Tibial nerve (tissue), 4 donors: ENCODE measurements at places on chromosomes 7 and 10. TPM values are rescaled to one million over a fixed set of nuclear protein-coding genes. Genes with fewer than 3 reads are reported as not detected.

- no peaks in the 10 kb centered on the region for H3K36me3 ChIP-seq
- H3K4me3 ChIP-seq: no peak overlapping the region
- no peaks in the 10 kb centered on the region for H3K27me3 ChIP-seq
- no peak overlapping the region for H3K27ac ChIP-seq
- DNase-seq: no peak
- H3K4me1 ChIP-seq: no peaks in the 10 kb centered on the region
Measured at GRCh38 chr7:19293431-19293830, 148.2 kb upstream of the FERD3L start.

DNA sequence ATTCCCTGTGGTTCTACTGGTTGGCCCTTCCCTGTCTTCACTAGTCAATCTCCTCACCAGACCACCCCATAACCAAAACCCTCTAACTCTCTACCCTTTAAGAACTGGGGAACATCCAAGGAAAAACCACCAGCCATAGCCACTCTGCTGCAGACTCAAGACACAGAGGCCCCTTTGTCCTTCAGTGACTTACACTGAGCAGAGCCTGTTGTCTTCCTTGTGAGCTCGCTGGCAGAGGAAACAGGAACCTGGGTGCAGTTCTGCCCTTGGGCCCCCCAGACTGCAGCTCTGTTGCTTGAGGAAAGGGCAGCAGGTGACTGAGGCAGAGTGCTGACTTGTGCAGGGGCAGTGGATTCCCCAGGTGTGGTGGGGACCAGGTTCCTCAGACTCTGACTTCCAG is 30.6 kb downstream of the ZC3HAV1 start:
- H3K4me3 ChIP-seq: no peak overlapping the region
- H3K27ac ChIP-seq: peak overlapping the region; percentile 18
- no peak for DNase-seq
- H3K36me3 ChIP-seq: peaks cover 87% of the 10 kb centered on the region

GRCh38 chr7:73683056-73683787 is at the start of the genes BUD23 and DNAJC30:
Gene BUD23 (plus strand): TSS chr7:73683597. CDS start chr7:73683626, 29 bp downstream.
Gene DNAJC30 (minus strand): TSS chr7:73683453. CDS start chr7:73683423, 30 bp downstream.
- peak within 1 kb of the TSS; percentile 46 for H3K27ac ChIP-seq
- peak within 1 kb of the TSS; percentile 71 for H3K4me3 ChIP-seq
- peaks cover 7% of the 10 kb centered on the region for H3K4me1 ChIP-seq
- H3K36me3 ChIP-seq: no peaks in the 10 kb centered on the region
- H3K27me3 ChIP-seq: no peaks in the 10 kb centered on the region

DNA sequence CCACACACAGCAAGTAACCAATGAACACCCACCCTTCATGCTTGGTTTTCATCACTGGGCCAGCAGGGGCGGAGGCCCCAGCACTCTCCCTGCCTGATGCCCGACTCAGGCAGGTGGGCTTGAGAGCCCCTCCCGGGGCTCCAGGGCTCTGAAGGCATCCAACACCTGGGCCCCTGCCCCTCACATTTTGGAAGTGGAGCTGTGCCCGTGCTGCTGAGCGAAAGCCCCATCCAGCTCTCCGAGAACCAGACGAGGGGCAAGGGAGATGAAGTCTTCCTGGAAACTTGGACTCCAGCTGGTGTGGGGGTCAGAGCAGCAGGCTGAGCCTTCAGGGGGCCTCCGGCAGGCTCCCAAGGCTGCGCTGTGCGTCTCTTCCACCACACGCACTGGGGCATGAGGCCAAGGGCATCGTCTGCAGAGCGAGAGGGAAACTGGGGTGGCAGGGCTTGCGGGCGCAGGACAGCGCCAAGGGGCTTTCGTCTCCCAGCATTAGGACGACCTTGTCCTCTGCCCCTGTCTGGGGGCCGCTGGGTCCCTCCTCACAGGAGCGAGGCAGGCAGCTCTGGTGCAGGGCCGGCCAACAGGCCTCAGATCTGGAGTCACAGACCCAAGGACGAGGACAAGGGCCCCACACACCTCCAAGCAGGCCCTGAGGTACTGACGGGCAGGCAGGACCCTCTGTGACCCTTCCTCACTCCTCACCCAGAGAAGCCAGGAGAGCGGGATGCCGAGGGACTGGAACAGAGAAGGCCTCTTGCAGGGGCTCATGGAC is 108.3 kb upstream of the FAM20C start:
- H3K27ac ChIP-seq: peak overlapping the region; percentile 33
- peaks cover 16% of the 10 kb centered on the region for H3K4me1 ChIP-seq
- no peaks in the 10 kb centered on the region for H3K36me3 ChIP-seq
- H3K27me3 ChIP-seq: no peaks in the 10 kb centered on the region
- H3K4me3 ChIP-seq: no peak overlapping the region

DNA sequence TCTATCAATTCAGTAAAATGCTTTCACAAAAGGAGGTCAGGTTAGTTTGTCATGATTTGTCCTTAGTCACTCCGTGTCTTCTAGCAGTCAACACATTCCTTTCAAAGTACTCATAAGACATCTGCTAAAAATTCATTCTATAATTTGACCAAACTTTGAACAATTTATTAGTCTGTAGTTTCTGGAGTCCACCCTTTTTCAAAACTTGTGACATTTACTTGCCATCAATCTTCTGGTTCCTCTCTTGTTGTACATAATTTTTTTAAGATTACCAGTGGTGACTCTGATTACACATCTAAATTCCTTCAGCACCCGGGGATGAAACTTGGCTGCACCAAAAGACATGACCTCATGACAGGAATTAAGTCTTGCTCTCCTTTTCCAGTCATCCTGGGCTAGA is 130.1 kb downstream of the NEBL start:
- no peak for DNase-seq
- H3K27me3 ChIP-seq: no peaks in the 10 kb centered on the region
- no peak overlapping the region for H3K27ac ChIP-seq

DNA sequence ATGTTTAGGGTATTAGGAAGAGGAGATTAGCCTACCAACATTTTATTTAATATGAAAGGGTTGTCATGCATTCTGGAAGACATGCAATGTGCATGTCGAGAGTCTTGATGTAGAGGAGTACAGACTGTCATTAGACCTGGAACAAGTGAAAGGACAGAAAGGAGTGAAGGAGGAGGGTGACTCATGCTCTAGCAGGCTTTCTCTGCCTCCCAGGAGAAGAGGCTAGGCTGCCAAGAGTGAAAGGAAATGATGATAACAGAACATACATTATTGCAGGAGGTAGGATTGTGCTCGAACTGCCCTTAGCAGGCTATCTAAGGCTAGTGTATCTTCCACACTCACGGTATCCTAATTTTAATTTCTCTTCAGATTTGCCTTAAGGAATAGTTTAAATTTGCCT is 228.8 kb downstream of the EXOC4 start:
- no peak overlapping the region for H3K4me3 ChIP-seq
- no peaks in the 10 kb centered on the region for H3K27me3 ChIP-seq
- H3K36me3 ChIP-seq: peaks cover 34% of the 10 kb centered on the region
- no peak for DNase-seq
- H3K27ac ChIP-seq: no peak overlapping the region

- H3K4me1 ChIP-seq: no peaks in the 10 kb centered on the region
- no peak for DNase-seq
- no peaks in the 10 kb centered on the region for H3K27me3 ChIP-seq
- no peak overlapping the region for H3K4me3 ChIP-seq
- H3K27ac ChIP-seq: no peak overlapping the region
- H3K36me3 ChIP-seq: no peaks in the 10 kb centered on the region
Measured at GRCh38 chr10:129331207-129331838, 135.7 kb upstream of the MGMT start.

- no peaks in the 10 kb centered on the region for H3K36me3 ChIP-seq
- no peak overlapping the region for H3K27ac ChIP-seq
- DNase-seq: no peak
- no peak overlapping the region for H3K4me3 ChIP-seq
- no peaks in the 10 kb centered on the region for H3K4me1 ChIP-seq
Measured at GRCh38 chr10:125407000-125407502, 246.7 kb upstream of the CTBP2 start.

GRCh38 chr7:13144673-13145072 is 457.2 kb downstream of the ARL4A start:
- no peak overlapping the region for H3K27ac ChIP-seq
- no peak for DNase-seq
- peaks cover 3% of the 10 kb centered on the region for H3K4me1 ChIP-seq
- H3K27me3 ChIP-seq: no peaks in the 10 kb centered on the region

- H3K27ac ChIP-seq: peak overlapping the region; percentile 83
- H3K36me3 ChIP-seq: no peaks in the 10 kb centered on the region
- H3K4me3 ChIP-seq: no peak overlapping the region
- peaks cover 27% of the 10 kb centered on the region for H3K4me1 ChIP-seq
- no peaks in the 10 kb centered on the region for H3K27me3 ChIP-seq
- DNase-seq: no peak
Measured at GRCh38 chr10:13853854-13854253, 267.1 kb downstream of the PRPF18 start.

DNA sequence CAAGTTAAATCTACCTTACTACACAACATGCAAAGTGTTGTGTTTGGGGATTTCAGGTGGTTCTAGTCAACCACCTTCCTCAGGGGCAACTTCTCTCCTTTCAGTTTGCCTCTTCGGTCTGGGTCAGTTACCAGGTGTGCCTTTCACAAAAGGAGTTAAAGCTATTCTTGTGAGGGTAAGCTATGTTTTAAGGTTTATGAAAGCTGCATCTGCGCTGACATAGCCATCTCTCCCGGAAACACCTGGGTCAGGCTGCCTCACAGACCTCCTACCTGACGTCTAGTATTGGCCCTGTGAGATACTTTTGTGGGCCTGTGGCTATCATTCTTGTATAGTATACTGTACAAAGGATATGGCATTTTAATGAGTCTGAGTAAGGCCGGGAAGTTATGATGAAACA is 67.7 kb upstream of the ITGA8 start:
- H3K36me3 ChIP-seq: no peaks in the 10 kb centered on the region
- no peak for DNase-seq
- H3K27ac ChIP-seq: no peak overlapping the region
- H3K4me3 ChIP-seq: no peak overlapping the region

- no peak overlapping the region for H3K27ac ChIP-seq
- H3K4me3 ChIP-seq: peak overlapping the region; percentile 24
- H3K27me3 ChIP-seq: no peaks in the 10 kb centered on the region
- no peak for DNase-seq
Measured at GRCh38 chr7:13946181-13946580, 43.3 kb downstream of the ETV1 start.

DNA sequence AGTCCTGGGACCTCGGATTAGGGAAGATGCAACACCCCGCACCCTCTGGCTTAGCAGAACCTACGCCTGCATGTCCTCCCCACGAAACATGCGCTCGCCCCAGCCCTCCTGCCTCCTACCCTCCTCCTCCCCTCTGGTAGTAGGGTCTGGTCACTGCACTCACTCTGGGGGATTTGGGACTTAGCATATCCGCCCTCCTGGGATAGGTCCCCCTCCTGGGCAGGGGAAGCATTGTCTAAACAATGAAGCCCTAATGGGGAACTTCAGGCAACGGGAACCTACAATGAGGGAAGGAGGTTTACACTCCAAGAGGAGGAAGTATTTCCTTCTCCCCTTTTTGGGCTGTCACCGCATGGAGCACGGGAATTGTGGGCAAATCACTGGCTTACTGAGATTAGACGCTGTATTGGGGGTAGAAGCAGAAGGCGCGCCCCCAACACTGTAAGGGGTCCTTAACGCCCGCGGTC is 892 bp downstream of the CRHR2 start:
- no peaks in the 10 kb centered on the region for H3K36me3 ChIP-seq
- H3K27me3 ChIP-seq: peaks cover 80% of the 10 kb centered on the region
- H3K27ac ChIP-seq: no peak overlapping the region
- no peak overlapping the region for H3K4me3 ChIP-seq

- H3K27me3 ChIP-seq: no peaks in the 10 kb centered on the region
- no peaks in the 10 kb centered on the region for H3K36me3 ChIP-seq
- H3K4me3 ChIP-seq: no peak overlapping the region
- no peak overlapping the region for H3K27ac ChIP-seq
- H3K4me1 ChIP-seq: peaks cover 5% of the 10 kb centered on the region
Measured at GRCh38 chr7:157859915-157860314, 523.1 kb downstream of the DNAJB6 start.

- peak overlapping the region; percentile 33 for H3K27ac ChIP-seq
- H3K4me1 ChIP-seq: peaks cover 15% of the 10 kb centered on the region
- peaks cover 47% of the 10 kb centered on the region for H3K36me3 ChIP-seq
- no peak overlapping the region for H3K4me3 ChIP-seq
- DNase-seq: no peak
Measured at GRCh38 chr7:135208102-135208793, 3.1 kb downstream of the WDR91 start.

- no peaks in the 10 kb centered on the region for H3K36me3 ChIP-seq
- DNase-seq: no peak
- no peaks in the 10 kb centered on the region for H3K27me3 ChIP-seq
- H3K4me3 ChIP-seq: no peak overlapping the region
- peaks cover 33% of the 10 kb centered on the region for H3K4me1 ChIP-seq
Measured at GRCh38 chr7:80783186-80783677, 135.6 kb downstream of the SEMA3C start.

DNA sequence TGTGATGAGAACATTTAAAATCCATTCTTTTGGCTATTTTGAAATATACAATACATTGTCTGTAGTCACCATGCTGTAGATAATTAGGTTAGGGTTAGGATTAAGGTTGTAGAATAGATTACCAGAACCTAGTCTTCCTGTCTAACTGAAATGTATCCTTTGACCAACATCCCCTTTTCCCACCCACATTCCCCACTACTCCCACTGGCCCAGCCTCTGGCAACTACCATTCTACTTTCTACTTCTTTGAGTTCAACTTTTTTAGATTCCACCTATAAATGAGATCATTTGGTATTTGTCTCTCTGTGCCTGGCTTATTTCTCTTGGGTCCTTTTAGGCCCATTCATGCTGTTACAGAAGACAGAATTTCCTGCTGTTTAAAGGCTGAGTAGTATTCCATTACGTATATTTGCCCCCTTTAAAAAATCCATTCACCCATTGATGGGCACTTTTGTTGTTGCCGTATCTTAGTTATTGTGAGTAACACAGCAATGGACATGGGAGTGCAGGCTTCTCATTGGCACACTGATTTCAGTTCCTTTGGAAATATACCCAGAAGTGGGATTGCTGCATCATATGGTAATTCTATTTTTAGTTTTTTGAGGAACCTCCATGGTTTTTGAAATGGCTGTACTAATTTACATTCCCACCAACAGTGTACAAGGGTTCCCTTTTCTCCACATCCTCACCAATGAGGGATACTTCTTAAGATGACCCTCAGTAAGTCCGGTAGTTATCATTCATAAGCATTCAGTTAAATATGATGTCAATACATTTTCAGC is 104.0 kb downstream of the RALA start:
- H3K4me3 ChIP-seq: no peak overlapping the region
- no peaks in the 10 kb centered on the region for H3K27me3 ChIP-seq
- H3K36me3 ChIP-seq: no peaks in the 10 kb centered on the region
- no peak overlapping the region for H3K27ac ChIP-seq
- no peaks in the 10 kb centered on the region for H3K4me1 ChIP-seq
- no peak for DNase-seq

GRCh38 chr7:139104091-139104450 is 5.4 kb downstream of the ZC3HAV1 start:
- DNase-seq: no peak
- no peaks in the 10 kb centered on the region for H3K36me3 ChIP-seq
- peaks cover 61% of the 10 kb centered on the region for H3K4me1 ChIP-seq
- no peak overlapping the region for H3K4me3 ChIP-seq

- no peak overlapping the region for H3K27ac ChIP-seq
- H3K4me3 ChIP-seq: no peak overlapping the region
- no peak for DNase-seq
- no peaks in the 10 kb centered on the region for H3K36me3 ChIP-seq
Measured at GRCh38 chr10:34966451-34966850, 123.7 kb downstream of the CUL2 start.

Gene SPDYE11
- not detected for total RNA-seq

Gene PLPP4
- total RNA-seq: not detected

Gene GPR22
- not detected for total RNA-seq

Gene PNLIPRP3
- total RNA-seq: not detected

Gene FAM241B
- 4.2 TPM for total RNA-seq

Gene RBM20
- 2.9 TPM for total RNA-seq

Gene BICC1
- 28.8 TPM for total RNA-seq

Gene ADRB1
- total RNA-seq: 0.87 TPM

Gene WASHC2A
- total RNA-seq: 34.7 TPM

Gene PI4K2A
- 22.4 TPM for total RNA-seq

Gene PAPOLB
- 2.2 TPM for total RNA-seq
